ENCODE measurements at places on chromosomes 12 and 14.

- no peak for DNase-seq
Observed at GRCh38 chr14:103349982-103350381, 15.9 kb downstream of the EIF5 start.

DNA sequence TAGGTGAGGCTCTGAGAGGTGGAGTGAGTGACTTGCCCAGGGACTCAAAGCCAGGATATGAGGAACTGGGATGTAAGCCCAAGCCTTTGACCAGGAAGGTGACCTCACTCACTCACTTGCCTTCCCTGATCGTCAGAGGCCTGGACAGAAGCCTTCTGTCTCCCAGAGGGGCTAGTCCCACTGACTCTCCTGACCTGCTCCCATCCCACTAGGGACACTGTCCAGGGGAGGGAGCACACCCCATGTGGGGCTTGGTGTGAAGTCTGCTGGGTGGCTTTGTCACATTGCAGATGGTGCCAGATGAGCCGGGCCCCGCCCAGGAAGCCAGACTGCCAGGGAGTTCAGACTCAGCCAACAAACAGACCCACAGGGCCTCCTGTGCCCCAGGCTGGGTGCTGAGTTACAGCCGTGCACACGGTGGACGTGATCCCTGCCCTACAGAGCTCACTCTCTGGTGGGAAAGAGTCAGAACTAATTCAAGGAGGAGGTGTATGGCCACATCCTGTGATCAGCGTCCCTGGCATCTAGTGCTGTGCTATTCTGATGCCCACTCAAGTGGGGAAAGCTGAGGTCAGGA, 28.3 kb downstream of the MMAB start:
- DNase-seq: no peak

GRCh38 chr12:124130691-124131591, 157.9 kb downstream of the ZNF664 start:
- peak; percentile 69 for DNase-seq

DNA sequence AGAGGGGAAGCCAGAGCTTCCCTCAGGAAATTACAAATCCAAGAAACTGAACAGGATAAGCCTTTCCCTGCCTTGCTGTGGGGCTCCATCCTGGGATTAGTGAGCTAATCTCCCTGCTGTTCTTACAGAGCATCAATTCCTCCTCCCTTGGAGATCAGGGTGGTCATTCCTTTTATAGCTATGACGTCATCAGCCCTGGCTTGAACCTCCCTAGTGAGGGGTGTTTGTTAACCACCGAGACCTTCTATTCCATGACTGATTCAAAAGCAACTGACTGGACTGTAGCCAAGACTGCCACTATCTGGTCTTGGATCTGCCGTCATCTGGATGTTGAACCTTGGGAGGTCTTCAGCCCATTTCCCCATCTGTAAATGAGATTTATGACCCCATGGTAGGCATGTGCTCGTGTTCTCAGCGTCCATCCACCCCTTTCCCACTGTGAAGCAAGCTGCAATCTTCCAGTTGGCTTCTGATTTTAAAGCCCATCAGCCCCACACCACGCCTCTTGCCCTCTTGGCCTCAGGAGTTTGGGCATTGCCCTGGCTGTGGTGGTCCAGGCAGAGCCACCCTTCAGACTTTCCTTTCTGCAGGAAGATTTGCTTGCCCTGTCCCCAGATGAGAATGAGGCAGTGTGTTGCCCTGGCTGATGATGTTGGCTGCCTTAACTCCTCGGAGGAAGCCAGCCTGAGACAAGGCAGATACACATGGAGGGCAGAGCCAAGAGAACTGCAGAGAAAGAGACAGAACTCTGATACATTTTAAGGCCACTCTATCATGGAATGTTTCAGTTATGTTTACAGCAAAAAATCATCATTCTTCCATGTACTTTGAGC, 59.6 kb upstream of the ACTN1 start:
- DNase-seq: no peak

DNA sequence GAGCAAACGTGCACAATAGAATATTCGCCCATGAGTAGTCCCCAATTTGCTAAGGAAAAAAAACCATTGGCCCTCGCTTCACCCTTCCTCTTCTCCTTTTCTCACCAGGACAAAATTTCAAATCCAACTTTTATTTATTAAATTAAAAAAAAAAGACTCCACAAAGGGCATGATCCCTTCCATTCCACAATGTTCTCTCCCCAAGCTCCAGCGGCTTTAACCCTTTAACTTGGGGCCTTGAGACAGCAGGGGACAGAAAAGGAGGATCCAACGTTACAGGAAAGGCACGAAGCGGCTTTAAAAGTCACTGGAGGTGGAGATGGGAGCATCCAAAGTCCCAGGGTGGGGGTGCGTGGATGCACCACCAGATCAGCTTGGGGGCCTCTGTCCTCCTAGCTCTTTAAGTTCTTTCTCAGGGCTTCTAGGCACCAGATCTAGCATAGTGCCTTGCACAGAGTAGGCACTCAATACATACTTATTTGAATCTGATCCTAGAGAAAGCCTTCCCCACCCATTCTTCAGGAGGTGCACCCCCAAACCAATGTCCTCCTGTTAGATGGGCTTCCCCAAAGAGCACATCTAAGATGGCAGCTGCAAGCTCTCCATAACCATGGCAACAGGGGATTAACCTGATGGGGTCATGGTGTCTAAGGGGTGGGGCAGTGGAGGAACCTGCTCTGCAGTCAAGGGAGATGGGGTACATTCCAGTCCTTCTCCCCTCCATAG, 5.2 kb upstream of the AAAS start:
- no peak for DNase-seq

GRCh38 chr12:33588725-33589405, 149.2 kb upstream of the SYT10 start:
- no peak for DNase-seq

DNA sequence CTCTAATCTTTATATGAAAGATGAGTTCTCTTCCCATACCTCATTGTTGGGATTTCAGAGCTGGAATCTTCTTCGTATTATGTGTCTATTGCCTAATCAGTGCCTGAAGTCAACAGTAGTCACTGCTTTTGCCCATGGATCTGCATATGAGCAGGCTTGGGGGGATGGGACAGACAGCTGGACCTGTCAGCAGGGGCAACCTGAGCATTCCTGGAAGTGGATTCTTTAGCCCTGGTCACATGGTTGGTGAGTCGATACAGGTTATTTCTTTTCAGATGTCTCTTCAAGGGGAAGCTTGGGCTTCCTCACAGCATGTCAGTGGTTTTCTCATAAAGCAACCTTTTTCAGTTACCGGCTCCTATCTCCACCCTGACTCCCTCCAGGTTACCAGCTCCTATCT, 97.3 kb upstream of the RBM19 start:
- DNase-seq: no peak

DNA sequence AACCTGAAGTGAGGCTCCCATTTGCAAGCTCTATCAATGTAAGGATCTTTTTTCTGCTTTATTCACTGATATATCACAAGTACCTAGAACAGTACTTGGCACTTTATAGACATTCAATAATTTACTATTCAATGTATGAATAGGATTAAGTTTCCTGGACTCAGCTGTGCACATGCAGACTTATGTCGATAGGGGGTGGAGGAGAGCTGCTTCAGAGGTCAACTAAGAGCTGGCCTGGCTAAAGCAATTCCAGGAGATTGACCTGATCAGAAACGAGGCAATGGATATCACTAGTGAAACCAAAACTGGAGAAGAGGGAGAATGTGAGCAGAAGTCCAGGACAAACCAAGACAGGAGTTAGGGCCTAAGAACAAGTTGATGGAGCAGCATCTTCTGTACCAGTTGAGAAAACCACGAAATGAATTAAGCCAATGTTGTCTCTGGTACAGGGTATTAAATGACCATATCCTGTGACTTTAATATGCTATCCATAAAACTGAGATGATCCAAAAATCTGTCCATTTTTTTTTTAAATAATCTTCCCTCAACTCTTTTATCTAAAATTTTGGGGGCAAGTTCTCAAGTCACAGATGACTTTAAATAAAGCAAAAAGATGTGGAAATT, 169.2 kb downstream of the PIK3C2G start:
- no peak for DNase-seq

DNA sequence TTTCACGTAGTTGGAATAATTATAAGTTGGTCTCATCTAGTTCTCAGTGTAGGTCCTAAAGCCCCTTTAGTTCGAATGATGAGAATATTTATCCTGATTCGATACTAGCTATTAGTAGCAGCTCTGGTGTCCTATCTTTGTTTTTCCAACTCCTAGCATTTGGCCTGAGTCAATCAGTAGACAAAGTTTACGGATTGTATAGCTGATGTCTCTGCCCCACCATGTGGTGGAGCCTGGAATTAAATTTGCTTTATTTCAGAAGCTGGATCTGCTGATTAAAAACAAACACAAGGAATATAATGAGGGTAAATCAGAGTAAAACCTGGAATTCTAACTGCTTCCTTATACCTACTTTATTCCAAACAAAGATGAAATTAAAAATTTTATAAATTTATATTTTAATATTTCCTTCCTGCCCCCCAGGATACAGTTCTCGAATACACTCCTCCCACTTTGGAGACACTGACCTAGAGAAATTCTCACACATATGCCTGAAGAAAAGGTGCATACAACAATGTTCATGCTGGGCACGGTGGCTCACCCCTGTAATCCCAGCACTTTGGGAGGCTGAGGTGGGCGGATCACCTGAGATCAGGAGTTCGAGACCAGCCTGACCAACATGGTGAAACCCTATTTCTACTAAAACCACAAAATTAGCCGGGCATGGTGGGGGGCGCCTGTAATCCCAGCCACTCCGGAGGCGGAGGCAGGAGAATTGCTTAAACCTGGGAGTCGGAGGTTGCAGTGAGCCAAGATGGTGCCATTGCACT, 7.6 kb upstream of the BRMS1L start:
- DNase-seq: no peak

DNA sequence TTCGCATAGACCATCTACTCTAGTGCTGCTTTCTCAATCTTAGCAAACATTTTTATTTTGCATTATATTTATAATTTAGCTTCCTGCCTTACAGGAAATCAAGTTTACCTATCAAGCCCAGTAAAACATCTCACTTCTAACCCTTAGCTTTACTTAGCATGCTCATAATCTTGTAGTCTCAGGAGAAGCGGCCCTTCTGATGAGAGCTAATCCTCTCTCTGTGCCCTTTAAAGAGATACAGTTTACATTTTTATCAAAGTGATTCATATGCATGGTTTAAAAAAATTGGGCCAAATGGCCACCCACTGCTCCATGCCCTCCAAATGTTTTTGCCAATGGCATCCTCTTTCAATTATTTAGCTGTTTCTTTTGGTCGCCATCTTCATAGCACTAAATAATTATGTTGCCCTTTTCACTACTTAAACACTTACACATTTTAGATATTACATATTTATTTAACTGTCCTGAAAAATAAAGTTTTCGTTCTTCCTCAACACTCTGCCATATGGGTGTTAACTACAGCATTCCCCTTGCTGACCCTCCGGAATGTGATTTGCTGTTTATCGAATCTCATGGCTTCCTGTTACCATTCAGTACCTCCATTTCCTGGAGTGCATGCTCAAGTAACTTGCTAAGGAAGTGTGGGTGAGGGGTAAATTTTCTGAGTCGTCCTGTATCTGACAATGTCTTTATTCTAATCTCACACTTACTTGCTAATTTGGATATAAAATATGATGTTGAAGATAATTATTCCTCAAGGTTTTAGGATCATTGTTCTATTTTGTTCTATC, 29.3 kb downstream of the YLPM1 start:
- no peak for DNase-seq

DNA sequence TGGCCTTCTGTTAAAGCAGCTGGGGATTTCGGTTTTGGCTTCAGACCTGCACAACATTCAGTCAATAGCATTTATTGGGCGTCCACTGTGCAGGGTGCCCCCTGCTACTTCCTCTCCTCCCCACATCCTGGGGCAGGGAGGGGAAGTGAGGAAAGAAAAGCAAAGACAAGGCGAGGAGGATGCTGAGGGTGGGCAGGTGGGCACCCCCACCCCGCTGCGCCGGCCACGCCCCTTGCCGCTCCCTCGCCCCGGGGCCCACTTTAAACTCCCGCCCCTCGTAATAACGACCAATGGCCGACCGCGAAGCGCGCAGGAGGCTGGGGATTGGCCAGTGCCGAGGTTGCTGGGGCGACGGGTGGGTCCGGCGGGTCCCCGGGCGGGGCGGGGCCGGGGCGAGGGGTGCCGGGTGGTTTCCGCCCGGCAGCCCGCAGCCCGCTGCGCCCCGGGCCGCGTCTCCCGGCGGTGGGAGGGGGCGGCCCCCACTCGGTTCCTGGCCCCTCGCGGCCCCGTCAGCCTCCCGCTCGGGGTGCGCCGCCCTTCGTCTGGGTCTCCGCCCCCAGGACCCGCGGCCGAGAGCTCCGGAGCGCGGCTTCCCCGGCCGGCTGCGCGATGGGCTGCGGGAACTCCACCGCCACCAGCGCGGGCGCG, at the start of gene C12orf75:
Gene C12orf75 (plus strand): TSS at position 409 of the 648 bp plus-strand sequence. CDS start 201 bp downstream, at position 610.
- peak; percentile 57 for DNase-seq

GRCh38 chr12:108915632-108916133, 35.8 kb downstream of the DAO start:
- no peak for DNase-seq

DNA sequence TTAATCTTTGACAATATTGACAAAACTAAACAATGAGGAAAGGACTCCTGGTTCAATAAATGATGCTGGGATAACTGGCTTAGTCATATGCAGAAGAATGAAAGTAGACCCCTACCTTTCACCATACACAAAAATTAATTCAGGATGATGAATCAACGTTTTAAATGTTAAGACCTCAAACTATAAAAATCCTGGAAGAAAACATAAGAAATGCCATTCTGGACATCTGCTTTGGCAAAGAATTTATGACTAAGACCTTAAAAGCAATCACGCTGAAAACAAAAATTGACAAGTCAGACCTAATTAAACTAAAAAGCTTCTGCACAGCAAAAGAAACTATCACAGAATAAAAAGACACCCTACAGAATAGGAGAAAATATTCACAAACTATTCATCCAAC, 97.4 kb downstream of the LMNTD1 start:
- no peak for DNase-seq

GRCh38 chr12:48956279-48957140, 777 bp downstream of the ARF3 start:
- DNase-seq: no peak

DNA sequence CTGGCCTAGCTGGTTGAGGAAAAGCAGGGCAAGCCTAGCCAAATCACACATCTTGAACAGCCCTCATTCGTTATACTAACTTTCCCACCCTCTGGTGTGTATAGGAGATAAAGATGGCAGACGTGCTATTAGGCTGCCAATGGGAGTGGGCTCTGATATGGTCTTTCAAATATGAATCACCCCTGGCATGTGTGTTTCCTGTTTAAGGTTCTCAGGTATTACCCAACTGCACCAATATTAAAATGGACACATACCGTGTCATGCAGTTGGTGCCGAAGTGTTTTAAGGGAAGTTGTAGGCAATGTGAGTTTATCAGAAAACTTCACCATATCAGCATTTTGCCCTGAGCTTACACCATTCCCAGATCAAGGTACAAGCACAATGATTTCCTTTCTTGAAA, 33.4 kb downstream of the CHST11 start:
- DNase-seq: no peak

- DNase-seq: no peak
Observed at GRCh38 chr12:50569876-50570275, 65.1 kb downstream of the DIP2B start.

DNA sequence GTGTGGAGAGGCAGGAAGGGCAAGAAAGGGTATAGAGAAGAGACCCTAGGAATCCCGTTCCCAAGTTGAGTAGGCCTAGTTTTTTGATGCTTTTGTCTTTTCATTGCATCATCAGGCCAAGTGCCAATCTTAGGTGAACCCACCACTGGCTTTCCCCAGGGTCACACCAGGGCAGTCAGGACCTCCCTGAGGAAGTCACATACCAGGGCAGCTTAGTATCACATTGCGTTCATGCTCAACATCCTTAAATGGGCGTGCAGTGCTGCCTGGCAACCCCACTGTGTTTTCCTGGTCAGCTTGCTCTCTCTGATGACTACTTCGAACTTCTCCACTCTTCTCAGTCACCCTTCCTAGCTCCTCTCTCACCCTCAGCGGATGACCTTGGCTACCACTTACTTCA, 9.0 kb downstream of the ASIC1 start:
- DNase-seq: no peak

All from GM12864 (cell line).